Camera-type eye (tissue), 1 donor: ENCODE measurements at places on chromosomes 16 and 17. TPM values are rescaled to one million over a fixed set of nuclear protein-coding genes. Genes with fewer than 3 reads are reported as not detected.

KRT15 gene
- 80.3 TPM for total RNA-seq

CCL5 gene
- 2.1 TPM for total RNA-seq

ERN2 gene
- 0.38 TPM for total RNA-seq

SOX8 gene
- 58.4 TPM for total RNA-seq

NOTUM gene
- 2.0 TPM for total RNA-seq

CDH11 gene
- 424 TPM for total RNA-seq

TSPAN10 gene
- total RNA-seq, result 39.1 TPM

SDR42E1 gene
- total RNA-seq, result 3.1 TPM

CARD14 gene
- total RNA-seq, result 4.8 TPM

MT1A gene
- not detected for total RNA-seq

C17orf107 gene
- total RNA-seq, result 9.5 TPM

TBC1D3C gene
- not detected for total RNA-seq

RGS9 gene
- 20.2 TPM for total RNA-seq

CACNG1 gene
- total RNA-seq, result 0.82 TPM

ZNF469 gene
- 11.7 TPM for total RNA-seq

CD300LB gene
- total RNA-seq, result 0.71 TPM

RBFOX1 gene
- total RNA-seq, result 22.2 TPM

AANAT gene
- 18.0 TPM for total RNA-seq

EIF5A gene
- 138 TPM for total RNA-seq

CCL17 gene
- not detected for total RNA-seq

AOC2 gene
- 44.6 TPM for total RNA-seq

PMP22 gene
- 120 TPM for total RNA-seq
